CD4-positive, alpha-beta T cell treated with Interleukin-15 for 4 hours (primary cell): ENCODE measurements at places on chromosomes 16 and 17.
A peak's percentile ranks its signal among the peaks of the same experiment; 100 is the strongest.

DNA sequence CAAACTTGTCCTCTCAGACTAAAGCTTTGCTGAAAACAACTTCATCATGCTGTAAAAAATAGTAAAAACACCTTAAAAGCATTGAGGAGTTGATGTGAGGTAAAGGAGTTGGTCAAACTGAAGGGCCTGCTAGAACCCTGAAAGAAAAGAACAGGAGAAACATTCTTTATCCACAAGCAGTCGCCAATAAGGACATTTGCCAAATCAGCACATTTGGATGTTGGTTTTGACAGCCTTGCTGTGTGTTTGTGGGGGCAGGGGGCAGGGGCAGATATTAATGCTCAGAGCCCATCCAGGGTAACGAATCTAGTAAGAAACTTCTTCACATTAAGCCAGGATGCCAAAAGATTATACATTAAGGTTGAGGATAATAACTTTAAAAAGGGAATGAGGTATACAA, 399.9 kb upstream of the ZFHX3 start:
- DNase-seq, result no peak

DNA sequence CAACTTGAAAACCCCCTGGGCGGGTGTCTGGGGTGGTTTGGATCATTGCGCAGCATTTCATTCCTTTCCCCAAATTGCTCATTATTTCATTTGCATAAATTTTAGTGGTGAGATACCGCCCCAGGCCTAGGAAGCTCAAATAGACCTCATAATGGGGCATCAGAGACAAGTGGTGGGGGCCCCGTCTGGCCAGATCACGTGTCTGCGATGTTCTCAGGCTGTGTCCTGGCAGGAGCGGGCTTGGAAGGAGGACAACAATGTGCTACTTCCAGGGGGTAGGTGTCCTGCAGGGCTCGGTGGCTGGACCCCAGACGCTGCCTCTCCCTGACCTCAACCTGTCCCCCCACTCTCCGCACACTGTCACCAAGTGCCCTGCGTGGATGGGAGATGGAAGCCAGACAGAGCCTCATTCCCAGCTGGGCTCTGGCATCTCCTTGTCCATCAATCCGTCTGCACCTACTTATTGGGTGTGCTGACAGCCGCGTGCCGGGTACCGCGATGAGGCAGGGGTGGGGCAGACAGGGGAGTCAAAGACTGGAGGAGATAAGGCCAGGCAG, 116.9 kb downstream of the NTN1 start:
- DNase-seq, result no peak

- DNase-seq, result no peak
These were observed at the start of gene TMC7 for GRCh38 chr16:18983565-18984434. Gene TMC7, plus strand, starts transcription at chr16:18983934. Its CDS starts 130 bp downstream, at chr16:18984064.

GRCh38 chr16:65227150-65227835, 105.4 kb upstream of the CDH11 start:
- no peak for DNase-seq

GRCh38 chr16:14344292-14344691, 273.2 kb downstream of the MRTFB start:
- DNase-seq, result no peak

- peak; percentile 71 for DNase-seq
These were observed 723 bp downstream of the TRIM37 start for GRCh38 chr17:59105852-59106462.

DNA sequence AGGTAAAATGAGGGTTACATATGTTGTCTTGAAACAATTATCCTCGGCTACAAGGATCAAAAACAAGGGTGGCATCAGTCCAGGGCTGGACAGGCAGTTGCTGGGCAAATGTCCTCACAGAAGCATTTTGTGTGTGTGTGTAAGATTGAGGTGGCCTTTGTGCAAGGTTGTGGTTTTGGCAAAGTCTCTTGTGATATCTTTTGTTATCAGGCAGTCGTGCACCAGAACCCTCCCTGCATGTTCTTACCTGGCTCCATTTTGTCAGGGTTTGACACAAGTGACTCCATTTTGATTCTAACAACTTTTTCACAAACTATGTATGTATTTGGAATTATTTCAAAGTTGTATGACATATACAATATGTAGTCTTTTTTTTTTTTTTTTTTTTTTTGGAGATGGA, 20.0 kb downstream of the CHAD start:
- DNase-seq, result no peak

- DNase-seq, result no peak
These were observed 3.1 kb downstream of the FAM20A start for GRCh38 chr17:68598074-68598473.

- no peak for DNase-seq
These were observed 3.6 kb downstream of the FOXN1 start for GRCh38 chr17:28509789-28510188.

GRCh38 chr17:74712756-74713155, at the start of gene CD300LF:
Gene CD300LF, minus strand, starts transcription at chr17:74712923. Its CDS starts 57 bp downstream, at chr17:74712866.
- no peak for DNase-seq

DNA sequence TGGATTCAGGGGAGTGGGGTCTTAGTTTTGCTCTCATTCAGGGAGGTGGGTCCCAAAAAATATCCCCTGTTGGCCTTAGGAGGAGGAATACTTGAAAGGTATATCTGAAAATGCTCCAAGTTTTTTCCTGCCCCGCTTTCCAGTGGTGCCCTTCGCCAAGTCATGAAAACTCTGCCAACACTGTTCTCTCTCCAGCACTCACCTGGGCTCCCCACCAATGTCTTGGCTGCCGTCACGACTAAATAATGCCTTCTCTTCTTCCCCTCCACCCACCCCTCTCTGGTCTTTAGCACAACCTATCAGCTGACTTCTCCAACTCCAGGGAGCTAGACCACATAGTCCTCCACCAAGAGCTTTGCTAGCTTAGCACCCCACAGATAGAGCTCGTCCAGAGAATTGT, 30.6 kb downstream of the ZFHX3 start:
- DNase-seq, result no peak

- DNase-seq, result no peak
These were observed 75.5 kb upstream of the MED9 start for GRCh38 chr17:17401271-17401781.

- DNase-seq, result no peak
These were observed 12.1 kb downstream of the CACNA1H start for GRCh38 chr16:1164975-1165374.

DNA sequence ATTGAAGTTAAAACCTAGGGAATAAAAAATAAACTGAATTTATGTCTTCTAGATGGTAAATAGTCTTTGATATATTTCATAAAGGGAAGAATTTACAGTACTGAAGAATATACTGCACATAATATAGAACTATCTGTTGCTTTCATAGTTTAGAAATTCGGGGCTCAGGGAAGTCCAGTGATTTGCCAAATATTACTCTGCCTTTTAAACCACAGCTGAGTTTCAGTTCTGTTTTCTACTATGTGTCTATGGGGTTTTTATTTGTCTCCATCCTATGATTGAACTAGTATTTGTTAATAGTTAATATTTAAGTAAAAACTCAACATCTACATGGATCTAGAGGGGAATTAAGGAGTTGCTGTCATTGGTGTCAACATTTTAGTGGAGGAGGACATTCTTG, 715.0 kb upstream of the CDH8 start:
- no peak for DNase-seq

DNA sequence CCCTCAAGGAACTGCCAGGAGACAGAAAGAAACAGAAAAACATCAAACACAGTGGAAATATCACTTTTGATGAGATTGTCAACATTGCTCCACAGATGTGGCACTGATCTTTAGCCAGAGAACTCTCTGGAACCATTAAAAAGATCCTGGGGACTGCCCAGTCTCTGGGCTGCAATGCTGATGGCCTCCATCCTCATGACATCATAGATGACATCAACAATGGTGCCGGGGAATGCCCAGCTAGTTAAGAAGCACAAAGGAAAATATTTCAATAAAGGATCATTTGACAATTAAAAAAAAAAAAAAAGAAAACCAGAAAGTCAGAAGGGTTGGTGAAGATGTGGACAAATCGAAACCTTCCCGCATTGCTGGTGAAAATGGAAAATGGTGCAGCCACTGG, 14.9 kb upstream of the CHMP6 start:
- DNase-seq, result no peak

DNA sequence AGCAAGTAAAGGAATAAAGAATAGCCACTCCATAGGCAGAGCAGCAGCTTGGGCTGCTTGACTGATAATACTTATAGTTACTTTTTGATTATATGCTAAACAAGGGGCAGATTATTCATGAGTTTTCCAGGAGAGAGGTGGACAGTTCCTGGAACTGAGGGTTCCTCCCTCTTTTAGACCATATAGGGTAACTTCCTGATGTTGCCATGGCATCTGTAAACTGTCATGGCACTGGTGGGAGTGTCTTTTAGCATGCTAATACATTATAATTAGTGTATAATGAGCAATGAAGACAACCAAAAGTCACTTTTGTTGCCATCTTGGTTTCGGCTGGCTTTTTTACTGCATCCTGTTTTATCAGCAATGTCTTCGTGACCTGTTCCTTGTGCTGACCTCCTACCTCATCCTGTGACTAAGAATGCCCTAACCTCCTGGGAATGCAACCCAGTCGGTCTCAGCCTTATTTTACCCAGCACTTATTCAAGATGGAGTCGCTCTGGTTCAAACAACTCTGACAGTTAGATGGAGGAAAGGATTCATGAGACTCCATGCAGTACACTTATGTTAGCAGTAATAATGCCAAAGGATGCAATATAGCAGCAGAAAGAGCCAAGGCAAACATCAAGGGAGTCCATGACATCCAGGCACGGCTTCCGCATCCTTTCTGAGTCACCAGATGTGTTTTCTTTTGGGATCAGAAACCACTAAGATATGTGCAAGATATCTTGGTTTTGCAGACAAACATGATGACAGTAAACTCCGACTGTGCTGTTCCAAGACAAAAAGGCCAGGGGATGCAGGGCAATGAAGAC, 55.8 kb upstream of the B4GALNT2 start:
- no peak for DNase-seq

DNA sequence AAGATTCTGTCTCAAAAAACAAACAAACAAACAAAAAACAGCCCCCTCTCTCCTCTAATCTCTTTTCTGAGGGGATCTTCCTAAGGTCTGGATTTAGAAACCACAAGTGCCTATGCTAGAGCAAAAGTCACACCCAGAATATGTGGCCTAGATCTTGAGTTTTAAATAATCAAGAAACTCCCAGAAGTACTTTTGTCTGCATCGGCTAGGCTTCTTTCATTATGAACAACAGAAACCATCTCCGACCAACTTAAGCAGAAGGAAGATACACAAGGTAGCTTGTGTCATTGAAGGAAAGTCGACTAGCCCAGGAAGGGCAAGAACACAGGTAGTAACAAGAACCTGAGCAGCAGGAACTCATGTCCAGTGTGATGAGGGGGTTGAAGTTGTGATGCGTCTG, 73.9 kb upstream of the KIFC3 start:
- DNase-seq, result no peak

DNA sequence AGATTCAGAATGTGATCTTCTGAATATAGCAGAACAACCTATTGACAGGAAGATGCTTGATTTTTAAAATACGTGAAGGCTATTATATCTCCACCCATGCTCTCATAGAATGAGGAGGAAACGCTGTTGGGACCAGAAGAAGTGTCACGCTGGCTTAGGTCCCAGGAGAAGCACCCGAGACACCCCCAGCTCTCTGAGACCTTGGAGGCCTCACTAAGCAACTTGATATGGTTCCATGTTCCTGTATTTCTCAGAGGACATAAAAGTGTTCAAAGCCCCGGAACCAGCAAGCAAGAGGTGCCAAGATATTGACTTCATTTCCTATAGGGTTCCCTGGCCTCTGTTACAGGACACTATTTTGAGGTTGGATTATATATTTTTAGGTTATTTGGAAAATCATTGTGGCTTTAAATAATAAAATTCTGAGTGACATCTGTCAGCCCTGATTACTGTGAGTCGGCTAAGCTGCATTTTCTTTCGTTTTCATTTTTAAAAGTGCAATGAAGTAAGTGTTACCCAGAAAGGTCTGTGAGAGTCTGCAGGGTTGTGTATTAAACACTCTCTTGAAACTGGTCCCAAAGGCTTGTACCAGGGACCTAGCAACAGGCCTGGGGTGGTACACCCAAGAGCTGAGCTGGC, 400.0 kb downstream of the SOX9 start:
- no peak for DNase-seq
